ENCODE measurements at places on chromosomes 2 and 18.

DNA sequence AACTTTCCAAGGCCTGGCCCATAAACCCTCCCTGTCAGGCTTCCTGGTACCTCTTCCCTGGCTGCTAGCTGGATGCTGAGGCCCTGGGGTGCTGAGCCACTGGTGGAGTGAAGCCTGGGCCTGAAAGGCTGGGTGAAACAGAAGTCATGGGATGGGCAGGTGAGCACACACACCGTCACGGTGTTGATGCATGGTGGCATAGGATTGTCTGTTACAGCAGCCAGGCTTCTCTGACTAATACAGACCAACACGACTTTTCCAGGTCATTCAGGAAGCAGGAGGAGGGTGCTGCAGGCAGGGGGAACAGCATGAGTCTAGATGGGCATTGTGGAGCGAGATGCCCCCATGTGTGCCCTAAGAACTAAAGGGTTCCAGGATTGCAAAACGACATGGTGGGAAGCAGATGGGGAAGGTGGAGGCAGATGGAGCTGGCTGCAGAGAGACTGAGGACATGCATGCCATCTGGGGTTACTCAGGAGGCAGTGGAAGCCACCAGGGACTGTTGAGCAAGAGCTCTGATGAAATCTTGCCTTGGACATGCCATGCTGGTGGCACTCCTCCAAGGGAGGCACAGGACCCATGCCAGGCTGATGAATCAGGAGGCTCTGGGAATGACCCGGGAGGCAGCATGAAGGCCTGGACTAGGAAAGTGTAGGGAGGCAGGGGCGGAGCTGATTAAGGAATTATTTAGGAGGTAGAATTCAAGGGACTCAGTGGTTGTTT, 480.9 kb downstream of the TSN start:
- no peak for DNase-seq

DNA sequence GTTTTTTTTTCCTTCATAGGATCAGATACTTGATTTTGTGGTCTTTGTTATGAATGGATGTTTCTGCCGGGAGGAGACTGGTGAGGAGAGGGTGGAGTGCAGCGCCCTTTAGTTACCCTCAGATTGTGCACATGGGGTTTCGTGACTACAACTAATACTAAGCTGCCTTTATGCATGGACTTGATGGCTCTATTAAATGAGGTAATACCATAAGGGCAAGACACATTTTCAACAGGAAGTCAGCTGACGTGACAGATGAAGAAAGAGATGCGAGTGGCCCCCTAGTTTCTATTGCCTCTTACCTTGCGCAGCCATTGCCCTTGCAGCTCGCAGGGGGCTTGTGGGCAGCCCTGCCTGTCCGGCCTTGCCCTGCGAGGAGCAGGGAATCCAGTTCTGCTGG, 24.4 kb downstream of the ZNF407 start:
- no peak for DNase-seq

DNA sequence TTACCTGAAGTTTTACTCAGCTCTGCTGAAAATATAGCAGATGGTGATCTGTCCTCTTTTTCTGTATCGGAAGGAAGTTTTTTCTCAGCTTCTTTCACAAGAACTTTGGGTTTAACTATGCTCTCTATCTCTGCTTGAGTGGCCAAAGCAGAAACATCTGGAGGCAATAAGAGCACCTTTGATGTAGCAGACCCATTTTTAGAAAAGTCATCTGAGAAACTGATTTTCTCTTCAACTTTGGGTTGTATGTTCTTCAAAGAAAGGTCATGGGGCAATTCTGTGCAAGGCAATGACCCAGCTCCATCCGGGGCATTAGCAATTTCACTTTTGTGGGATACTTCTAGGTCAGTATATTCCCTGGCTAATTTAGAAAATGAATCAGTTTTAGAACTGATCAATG, 25.2 kb downstream of the RTN4 start:
- no peak for DNase-seq

DNA sequence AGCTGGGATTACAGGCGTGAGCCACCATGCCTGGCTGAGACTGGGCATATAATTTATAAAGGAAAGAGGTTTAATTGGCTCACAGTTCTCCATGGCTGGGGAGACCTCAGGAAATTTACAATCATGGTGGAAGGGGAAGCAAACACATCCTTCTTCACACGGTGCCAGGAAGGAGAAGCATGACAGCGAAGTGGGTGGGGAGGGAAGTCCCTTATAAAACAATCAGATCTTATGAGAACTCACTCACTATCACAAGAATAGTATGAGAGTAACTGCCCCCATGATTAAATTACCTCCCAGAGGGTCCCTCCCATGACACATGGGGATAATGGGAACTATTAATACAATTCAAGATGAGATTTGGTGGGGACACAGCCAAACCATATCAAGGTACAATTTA, 7.8 kb upstream of the LCLAT1 start:
- DNase-seq = no peak

DNA sequence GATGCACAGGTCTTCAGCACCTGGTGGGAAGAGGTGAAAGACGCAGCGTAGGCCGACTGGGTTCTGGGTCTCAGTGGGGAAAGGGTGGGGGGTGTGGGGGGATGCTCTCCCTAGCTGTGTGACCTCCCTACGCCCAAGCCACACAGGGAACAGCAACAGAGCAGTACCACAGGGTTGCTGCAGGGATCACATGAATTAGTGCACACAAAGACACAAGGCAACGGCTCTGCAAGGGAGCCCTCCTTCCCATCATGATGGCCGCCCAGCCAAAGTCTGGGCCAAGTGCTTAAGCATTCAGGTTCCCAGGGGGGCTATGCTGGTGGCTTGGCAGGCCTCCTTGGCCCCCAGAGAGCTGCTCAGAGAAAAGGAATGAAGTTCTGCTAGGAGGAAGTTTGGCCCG, 28.2 kb upstream of the GBX2 start:
- no peak for DNase-seq

Data from H7 (cell line).